ENCODE measurements at places on chromosomes 4 and X.

DNA sequence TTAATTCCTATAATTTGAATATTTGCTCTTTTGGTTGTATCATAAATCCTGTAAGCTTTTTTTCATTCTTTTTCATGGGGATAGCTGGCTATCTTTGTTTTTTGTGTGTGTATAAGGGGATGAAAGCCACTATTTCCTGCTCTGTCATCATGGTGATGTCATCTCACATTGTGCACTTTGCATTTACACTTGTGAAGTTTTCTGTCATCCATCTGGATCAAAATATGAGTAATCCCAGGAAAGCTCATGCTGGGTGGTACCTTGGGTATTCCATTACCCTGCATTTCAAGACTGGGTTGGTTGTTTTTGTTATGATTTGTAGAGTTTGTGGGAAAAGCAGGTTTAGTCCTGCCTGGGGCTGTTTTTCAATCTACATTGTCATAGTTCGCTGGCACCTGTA lies 367.3 kb downstream of the CHIC1 start:
- DNase-seq = no peak

DNA sequence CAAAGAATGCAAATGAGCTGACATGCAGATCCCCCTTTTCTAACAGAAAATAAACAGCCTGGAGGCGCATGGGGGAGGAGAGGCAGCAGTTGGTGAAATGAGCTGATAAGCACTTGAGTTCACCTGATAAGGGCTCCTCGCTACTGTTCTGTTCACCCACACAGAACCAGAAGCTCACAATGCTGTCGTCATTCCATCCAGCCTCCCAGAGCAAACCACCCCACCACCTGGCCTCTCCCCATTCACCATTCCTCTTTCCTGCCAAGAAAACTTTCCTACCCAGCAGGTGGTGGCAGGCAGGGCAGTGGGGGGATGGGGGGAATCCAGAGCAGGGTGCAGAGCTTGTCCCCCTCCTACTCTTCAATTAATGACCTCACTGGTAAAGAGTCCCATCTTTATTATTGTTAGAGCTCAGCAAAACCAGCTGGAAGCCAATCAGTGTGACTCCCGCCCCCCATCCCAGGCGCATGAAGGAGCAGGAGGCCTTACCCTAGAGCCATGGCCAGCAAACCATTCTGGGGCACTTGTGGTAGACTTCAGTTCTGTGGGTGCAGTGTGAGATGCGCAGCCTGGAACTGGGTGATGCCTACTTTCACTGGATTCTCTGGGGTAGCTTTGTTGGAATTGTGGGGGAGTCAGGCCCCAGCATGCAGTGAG lies 350.3 kb downstream of the ZIC3 start:
- DNase-seq = no peak

DNA sequence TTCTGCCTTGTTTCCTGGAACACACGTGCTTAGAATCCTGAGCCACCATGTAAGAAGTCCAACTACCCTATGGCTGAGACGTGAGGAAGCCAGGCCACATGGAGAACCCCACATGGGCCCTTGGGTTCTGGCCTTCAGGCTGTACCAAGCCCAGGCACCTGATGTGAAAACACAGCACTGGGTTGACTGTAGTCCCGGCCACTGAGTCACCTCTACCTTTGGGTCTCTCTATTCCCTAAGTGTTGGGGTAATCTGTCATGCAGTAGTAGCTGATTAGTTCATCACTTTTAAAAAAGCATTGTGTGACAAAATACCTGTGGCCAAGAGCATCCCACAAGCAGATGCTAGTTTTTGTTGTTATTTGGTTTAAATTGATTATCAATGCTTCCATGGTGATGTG lies 24.3 kb downstream of the CFAP97 start:
- no peak for DNase-seq

- no peak for DNase-seq
Measured at GRCh38 chr4:127642169-127642568, 9.4 kb downstream of the INTU start.

DNA sequence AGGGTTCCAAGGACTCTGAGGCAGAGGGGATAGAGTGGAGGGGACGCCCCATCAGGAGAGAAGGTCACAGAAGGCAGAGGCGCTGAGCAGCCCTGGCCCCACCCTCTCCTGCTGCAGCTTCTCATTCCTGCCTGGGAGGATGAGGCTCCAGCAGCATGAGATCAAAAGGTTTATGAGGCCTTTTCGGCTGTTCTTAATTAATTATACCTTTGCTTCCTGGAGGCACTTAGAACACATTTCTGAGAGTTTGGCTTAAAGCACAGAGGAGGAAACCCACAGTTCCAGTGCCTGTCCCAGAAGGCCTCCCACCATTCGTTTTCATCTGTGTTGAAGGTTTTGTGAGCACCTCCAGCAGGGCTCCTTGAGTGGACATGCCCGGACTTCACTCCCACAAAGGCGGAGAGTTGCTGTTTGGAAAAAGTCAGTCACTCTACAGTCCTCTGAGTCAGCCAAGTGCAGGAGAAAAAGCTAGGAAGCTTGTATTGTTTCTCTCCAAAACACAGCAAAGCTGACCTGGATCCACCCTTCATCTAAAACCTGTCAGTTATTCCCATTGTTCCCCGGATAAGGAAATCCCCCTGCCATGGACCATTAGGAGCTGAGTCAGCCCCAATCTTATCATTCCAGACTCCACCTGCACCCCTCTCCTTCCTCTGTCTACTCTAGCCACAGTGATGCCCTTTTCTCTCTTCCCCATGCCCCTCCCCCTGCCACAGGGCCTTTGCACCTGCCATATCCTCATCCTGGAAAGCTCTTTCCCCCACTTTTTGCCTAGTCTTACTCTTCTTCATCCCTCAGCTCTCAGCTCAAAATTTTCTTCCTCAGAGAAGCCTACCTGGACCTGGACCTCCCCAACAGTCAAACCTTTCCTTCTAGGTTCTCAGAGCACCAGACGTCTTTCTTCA lies 276.8 kb downstream of the FBXW7 start:
- DNase-seq = no peak

GRCh38 chr4:76257824-76258223 lies 6.3 kb downstream of the FAM47E start:
- DNase-seq = no peak

GRCh38 chr4:129098531-129099001 lies 2.6 kb downstream of the C4orf33 start:
- no peak for DNase-seq

DNA sequence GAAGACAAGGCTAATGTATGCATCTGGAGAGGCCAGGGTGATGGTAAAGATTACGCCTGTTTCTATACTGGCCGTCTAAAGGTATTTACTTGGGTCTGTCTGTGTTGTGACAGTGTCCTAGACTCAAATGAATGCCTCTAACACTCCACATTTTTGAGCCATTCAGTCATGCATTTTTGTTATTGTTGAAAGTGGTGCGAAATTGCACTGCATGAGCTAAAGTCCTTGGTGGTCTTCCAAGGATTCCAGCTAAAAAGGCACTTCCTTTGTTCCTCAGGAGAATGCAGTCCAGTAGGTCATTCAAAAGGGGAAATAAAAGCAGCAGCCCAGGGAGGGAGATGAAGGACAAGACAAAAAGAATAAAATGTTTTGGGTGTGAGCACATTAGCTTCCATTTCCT lies 3.0 kb downstream of the GPC4 start:
- no peak for DNase-seq

- no peak for DNase-seq
Measured at GRCh38 chr4:127843704-127844600, 36.7 kb upstream of the PLK4 start.

DNA sequence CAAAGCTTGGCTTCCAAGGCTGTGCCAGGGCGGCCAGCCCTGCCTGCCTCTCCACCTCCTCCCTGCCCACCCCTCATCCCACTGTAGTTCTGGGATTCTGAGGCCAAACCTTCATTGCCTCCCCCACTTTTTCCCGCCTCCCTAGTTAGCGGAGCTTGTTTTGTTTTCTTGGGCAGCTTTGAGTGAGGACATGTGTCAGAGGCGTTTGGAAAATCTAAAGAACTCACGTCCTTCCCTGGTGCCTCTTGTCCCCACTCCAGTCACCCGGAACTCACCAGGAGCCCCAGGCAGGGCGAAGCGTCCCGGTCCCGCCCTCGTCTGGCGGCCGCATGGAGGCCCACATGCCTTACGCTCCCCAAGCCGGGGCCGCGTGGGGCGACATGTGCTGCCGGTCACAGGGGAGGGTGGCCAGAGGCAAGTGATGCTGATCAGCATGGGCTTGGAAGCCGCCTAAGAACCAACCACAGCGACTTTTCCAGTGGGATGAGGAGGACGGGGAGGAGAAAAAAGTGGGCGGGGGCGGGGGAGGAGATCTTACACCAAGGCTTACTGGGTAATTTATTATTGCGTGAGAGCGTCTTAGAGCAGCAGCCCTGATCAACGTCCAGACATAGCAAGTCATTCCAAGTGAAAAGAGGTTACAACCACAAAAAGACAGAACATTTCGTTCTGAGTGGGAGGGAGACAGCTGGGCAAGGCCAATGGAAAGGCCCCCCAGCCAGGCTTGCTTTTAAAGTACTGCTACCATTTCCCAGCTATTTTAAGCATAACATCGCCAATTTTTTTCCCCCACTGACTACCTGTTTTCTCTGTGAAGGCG lies 48.5 kb downstream of the PRPS1 start:
- DNase-seq = peak; percentile 54

GRCh38 chr4:54254116-54254914 lies 25.2 kb downstream of the PDGFRA start:
- no peak for DNase-seq

DNA sequence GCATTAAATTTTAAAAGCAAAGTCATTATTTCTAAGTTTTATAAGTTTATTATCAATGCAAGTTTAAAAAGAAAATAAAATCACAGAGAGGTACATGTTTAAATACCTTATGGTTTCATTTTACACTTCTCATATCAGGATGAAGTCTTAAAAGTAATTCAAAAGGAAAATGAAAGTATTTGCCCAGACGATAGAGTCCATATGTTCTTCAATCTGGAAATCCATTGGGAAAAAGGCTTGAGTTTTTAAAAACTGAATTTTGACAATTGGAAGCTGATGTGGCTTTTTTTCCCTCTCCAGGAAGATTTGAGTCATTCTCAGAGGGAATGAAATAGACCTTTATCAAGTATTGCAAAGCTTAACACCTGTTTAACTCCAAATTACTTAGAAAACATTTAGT lies 37.1 kb downstream of the MAB21L2 start:
- DNase-seq = no peak

DNA sequence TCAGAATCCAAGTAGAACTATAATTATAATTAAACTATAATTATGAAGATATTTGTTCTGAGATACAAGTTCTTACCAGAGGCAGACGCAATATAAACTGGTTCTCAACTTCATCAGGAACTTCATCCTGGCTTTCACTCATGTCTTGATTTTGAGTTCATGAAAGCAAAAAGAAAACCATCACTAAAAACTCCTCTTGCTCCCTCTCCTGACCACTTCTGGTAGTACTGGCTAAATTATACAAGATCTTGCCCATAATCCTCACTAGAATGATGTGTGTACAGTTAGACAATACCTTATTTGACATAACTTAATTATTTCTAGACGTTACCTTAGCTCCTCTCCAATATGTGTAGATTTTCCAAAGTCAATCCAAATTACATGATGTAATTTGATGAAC lies 3.7 kb downstream of the TAF7L start:
- peak; percentile 47 for DNase-seq

GRCh38 chrX:4825550-4825949 lies 1112.1 kb upstream of the PRKX start:
- DNase-seq = no peak

GRCh38 chr4:100545427-100545826 lies 27.6 kb upstream of the EMCN start:
- no peak for DNase-seq

DNA sequence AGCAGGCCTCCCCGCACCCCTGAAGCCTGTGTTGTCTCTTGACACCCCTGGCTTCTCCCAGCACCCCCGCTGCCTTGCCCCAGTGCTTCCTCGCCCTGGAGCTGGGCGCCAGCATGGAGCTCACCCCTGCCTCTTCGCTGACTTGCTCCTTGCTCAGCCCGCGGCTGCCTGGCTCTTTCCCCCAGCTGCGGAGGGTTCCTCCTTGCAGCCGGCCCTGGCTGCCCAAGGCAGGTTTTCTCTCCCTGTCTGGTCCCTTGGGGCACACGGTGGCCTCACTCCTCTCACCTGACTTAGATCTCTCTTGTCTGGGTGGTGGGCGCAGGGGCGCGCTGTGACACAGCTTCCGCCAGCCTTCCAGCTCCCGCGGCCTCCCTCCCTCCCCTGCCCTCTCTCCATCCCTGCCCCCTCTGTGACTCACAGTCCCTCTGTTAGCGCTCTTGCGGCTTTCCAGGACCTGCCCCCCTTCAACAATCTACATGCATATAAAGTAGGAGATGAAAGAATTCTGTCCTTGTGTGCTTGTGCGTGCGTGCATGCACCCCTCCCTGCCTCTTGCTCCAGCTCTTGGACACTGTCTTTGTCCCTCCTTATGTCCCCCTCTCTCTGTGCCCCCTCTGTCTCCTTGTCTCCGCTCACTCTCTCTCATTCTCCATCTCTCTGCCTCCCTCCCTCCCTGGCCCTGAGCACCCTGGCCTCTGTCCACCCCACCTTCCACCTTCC lies 2.2 kb downstream of the PLXNB3 start:
- peak; percentile 56 for DNase-seq

GRCh38 chr4:150942539-150942938 lies 72.5 kb downstream of the LRBA start:
- no peak for DNase-seq

- DNase-seq = no peak
Measured at GRCh38 chrX:6968231-6968630, 179.3 kb upstream of the STS start.

DNA sequence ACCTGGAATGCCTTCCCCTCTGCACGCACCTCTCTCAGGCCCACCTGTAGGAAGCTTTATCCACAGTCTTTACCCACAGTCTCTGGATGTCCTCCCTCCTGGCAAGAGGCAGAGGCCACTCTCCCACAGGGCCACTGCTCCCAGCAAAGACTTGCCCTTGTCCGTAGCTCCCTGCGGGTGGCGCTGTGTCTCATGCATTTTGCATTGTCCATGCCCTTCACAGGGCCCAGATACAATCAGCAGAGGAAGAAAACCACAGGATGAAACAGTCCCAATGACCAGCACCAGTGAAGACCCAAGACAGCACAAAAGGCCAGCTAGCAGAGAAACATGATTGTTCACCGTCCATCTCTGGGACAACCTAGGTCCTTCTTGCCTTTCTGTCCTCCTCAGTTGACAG lies 2.1 kb upstream of the NSG1 start:
- DNase-seq = peak; percentile 49

DNA sequence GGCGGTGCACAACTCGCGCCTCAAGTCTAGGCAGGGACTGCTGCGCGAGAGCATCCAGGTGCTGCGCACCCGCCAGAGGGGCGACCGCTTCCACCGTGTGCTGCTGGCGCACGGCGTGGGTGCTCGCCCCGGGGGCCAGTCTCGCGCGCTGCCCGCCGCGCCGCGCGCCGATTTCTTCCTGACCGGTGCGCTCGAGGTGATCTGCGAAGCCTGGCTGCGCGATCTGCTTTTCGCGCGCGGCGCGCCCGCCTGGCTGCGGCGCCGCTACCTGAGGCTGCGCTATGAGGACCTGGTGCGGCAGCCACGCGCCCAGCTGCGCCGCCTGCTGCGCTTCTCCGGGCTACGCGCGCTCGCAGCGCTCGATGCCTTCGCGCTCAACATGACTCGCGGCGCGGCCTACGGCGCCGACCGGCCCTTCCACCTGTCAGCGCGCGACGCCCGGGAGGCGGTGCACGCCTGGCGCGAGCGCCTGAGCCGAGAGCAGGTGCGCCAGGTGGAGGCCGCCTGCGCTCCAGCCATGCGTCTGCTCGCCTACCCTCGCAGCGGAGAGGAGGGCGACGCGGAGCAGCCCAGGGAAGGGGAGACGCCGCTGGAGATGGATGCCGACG lies 1.3 kb downstream of the CHST7 start:
- peak; percentile 13 for DNase-seq

- peak; percentile 5 for DNase-seq
Measured at GRCh38 chr4:150217192-150217591, 138.9 kb downstream of the DCLK2 start.

GRCh38 chr4:38080061-38080974 lies 120.1 kb downstream of the PTTG2 start:
- DNase-seq = no peak
